Stimulated activated CD8-positive, alpha-beta memory T cell treated with anti-CD3 and anti-CD28 coated beads, Interleukin-7, amount 100 ng/mL, for 4 hours (primary cell): ENCODE measurements at places on chromosomes 13 and 19.

GRCh38 chr13:21549633-21550032 is 54.3 kb downstream of the MICU2 start:
- DNase-seq = no peak

- DNase-seq = no peak
Observed at GRCh38 chr13:29159871-29160270, 339.7 kb downstream of the MTUS2 start.

- DNase-seq = no peak
Observed at GRCh38 chr19:32890841-32891240, 21.3 kb upstream of the SLC7A9 start.

- DNase-seq = no peak
Observed at GRCh38 chr13:45602183-45603170, 13.1 kb downstream of the ERICH6B start.

DNA sequence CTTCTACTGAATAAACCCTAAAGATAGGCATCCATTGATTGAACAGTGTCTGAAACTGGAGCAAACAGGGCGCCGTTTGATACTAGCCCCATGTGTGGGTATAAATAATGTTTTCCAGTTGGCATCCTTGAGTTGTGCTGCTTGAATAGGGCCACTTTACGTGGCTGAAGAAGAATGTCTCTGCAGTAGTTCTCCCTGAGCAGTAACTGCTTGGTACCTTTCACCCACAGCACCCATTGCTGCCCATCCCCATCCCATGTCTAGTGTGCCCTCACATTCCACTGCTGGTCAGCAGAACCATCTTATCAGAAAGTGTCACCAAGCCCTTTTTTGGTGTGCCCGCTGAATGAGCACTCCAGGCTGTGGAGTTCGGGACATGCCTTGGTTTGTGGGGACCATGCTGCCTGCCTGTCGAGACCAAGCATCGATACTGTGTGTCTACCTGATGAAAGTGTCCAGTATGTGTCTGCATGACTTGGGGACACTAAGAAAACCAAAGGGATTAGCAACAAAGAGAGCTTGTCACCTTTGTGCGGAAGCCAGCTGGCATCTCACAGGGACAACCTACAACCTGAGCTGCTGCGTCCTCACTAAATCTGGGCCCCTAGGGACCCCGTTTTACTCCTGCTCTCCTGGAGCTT is 162.0 kb downstream of the TM9SF2 start:
- no peak for DNase-seq

- peak; percentile 13 for DNase-seq
Observed at GRCh38 chr19:7743425-7743841, 3.9 kb downstream of the CD209 start.

DNA sequence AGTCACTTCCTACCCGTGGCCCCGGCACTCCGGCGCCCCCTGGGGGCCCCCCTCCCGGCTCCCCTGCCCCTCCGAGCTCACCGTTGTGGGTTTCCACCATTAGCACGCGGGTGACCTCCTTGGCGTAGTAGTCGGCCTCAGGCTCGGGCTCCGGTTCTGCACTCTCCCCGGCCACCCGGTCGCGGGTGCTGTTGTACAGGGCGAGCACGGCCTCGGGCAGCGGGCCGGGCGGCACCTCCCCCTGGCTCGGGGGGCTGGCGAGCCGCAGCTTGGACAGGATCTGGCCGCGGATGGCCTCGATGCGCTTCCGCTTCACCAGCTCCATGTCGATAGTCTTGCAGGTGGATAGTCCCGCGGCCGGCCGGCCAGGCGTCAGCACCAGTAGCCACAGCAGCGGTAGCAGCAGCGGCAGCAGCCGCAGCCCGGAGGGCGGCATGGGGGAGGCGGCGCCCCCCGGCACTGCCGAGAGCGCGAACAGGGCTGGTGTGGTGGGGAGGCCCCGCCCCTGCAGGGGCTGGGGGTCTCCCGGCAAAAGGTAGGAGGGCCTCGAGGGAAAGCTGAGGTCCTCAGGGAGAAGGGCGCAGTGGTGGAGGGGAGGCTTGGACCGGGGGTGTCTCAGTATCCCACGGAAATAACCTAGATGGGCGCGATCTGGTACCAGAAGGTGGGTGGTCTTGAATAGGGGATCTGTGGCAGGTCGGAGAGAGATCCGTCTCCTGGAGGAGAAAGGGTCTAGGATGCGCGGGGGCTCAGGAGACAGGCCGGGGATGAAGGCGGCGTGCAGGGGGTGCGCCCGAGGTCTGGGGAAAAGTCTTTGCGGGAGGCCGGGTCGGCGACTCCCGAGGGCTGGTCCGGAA is 885 bp downstream of the TGFB1 start:
- peak; percentile 76 for DNase-seq

DNA sequence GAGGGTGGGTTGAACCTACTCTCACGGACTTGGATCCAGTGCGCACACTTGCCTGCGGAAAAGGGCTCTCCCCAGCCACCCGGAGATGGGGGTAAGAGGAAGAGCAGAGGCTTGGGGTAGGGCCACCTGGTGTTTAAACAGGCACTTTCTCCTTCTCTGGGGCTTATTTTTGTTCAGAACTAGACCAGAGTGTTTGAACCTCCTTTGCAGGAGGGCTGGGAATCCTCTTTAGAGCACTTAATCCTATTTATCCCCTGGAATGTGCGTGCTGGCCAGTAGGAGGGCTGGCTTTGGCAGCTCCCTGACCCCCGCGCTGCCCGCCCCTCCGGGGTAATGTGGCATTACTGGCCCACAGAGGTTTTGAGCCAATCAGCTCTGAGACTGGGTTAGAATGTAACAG is 2.0 kb downstream of the RGS9BP start:
- DNase-seq = no peak

DNA sequence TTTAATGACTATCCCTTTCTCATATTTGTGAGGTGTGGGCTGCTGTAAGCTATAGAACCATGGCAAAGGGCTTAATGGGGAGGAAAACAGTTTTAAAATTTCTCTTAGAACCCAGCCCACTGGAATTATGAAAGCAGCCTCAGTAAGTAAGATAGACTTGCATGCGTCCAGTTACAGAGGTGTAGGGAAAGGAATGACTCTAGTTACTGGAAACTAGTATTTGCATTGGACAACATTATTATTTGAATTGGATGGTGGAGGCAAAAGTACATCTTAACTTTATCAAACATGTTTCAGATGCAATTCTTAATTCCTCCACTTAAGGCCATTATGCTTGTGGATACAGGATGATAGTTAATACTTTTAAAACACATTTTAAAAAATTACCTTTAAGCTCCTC is 292.9 kb downstream of the SPRY2 start:
- DNase-seq = no peak

DNA sequence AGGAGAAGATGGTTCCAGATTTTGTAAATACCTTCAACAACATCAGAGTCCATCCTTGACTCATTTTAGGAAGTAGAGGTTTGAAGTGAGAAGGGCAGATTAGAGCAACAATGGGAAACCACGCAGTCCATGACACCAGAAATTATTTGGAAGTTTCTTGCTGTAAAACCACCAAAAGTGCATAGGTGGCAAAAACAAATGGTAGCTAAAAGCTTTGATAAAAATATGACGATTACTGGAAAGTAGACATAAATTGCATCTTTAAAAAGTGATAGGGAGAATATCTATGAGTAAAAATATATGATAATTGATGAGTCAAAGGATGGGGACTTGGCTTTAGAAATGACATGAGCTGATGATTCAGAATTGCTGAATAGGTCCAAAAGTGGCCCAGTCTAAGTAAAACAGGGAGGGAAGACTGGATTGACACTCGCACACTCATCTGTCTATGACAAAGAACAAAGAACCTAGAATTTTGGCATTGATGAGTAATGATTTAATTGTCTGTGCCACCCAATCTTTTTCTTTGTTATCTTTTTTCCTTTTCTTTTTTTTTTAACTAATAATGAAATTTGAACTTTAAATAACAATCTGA is 472.2 kb downstream of the MYO16 start:
- no peak for DNase-seq

- no peak for DNase-seq
Observed at GRCh38 chr13:50236898-50237318, 221.7 kb downstream of the KCNRG start.

DNA sequence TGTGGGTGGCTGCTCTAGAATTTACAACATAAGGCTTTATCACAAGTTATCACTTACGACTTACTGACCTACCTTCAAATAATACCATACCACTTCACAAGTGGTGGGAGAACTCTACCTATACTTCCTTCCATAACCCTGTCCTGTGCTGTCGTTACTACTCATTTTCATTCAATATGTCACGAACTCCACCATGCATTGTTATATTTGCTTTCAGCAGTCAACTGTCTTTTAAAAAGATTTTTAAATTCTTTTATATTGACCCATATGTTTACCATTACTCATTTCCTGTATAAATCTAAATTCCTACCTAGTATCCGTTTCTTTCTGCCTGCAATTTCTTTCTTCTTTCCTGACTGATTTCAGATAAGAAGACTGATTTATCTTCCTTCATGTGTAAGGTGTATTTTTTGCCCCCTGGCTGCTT is 200.0 kb downstream of the KLF12 start:
- DNase-seq = no peak

GRCh38 chr19:9782338-9782737 is 13.8 kb upstream of the ZNF846 start:
- DNase-seq = no peak

DNA sequence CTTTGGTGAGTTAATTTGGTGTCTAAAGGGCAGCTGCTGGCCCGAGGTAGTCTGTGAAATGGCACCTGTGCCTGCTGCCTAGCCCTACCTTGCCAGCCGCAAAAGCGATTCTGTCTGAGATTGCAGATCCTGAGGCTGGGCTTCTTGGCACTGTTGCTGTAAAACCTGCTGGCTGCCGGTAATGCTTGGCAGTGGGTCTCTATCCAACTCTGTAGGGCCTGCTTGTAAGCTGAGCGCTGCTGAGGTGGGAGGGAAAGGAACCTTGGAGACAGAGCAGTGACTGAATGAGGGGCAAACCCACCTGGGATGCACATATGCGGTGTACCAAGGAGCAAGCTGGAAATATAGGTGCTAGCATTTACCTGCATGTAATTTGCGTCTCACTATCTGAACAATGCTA is 11.7 kb downstream of the LCP1 start:
- no peak for DNase-seq

DNA sequence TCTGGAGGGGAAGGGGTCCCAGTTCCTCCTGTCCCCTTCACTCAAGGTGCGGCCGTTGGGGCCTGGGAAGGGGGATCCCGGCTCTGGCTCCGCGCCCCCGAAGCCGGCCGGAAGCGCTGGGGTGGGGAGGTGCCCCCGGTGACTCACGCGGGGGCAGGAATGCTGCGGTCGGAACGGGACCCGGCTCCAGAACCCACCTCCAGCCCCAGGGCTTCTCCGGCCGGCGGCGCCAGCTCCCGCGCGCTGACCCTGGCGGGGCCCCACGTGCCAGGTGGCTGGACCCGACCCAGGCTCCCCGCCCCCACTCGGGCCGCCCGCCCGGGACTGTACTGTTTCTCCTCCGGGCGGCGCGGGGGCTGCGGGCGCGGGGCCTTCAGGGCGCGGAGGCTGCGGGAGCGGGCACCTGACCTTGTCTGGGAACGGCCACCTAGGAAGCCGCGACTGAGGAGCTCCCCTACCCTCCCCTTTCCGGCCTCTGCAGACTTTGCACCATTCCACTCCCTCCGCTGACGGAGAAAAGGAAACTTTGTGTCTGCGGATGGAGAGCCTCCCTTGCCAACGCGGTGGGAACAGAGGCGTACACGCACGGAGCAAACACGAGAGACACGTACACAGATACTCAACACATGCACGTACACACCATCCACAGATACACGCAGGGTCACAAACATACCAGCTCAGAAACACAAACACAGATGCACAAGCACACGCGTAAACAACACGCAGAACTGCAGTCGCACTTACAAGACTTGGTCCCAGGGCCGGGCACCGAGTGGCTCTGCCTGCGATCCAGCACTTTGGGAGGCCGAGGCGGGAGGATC is 7.2 kb downstream of the AXL start:
- no peak for DNase-seq

DNA sequence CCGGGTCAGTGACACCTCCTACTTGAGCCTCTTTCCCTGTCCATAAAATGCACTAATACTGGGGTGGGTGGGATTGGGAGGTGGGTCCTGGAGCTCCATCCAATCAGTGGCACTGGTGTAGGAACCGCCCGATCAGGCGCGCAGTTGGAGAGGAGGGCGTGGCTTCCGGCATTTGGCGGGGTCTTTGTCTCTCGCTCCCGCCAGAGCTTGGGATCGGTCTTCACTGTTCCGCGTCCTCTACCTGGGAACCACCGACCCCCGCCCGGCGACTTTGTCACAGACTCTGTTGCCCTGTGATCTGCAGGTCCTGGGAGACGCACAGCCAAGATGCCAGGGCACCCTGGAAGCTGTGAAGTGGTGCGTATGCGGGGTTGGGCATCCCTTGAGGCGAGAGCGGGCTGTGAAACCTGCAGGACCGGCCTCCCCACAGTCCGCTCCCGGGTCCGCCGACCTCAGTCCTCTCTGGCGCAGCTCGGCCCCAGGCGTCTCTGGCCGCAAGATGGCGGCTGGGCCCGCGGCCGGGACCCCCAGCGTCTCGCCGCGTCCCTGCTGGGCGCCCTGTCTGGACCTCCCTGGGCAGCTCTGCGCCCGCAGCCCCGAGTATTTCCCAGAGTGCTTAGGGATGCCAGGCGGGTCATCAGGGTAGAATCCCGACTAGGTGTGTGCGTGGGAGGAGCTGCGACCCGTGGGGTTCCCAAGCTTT is 41.6 kb upstream of the ZNF730 start:
- no peak for DNase-seq

- DNase-seq = no peak
Observed at GRCh38 chr13:35765366-35765765, 288.9 kb upstream of the MAB21L1 start.

DNA sequence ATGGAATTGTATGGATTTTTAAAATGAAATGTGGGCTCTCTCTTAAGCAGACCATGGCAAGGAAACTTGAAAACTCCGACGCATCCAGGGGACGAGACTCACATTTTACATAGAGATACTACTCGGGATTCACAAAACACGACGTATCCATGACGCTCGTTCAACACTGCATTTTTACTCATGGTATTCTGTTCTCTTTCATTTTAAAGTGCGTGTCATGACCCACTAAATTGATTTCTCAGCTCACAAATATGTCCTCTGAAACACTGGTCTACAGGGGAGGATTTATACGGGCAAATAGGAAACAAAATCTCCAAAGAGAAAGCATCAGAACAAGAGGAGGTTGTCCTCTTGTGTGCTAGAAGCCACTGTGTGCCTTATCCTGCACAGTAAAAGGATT is 523.5 kb downstream of the MYO16 start:
- DNase-seq = no peak

- no peak for DNase-seq
Observed at GRCh38 chr13:88257706-88258105, 586.5 kb downstream of the SLITRK5 start.

- DNase-seq = no peak
Observed at GRCh38 chr13:95267662-95268342, 33.4 kb downstream of the ABCC4 start.

DNA sequence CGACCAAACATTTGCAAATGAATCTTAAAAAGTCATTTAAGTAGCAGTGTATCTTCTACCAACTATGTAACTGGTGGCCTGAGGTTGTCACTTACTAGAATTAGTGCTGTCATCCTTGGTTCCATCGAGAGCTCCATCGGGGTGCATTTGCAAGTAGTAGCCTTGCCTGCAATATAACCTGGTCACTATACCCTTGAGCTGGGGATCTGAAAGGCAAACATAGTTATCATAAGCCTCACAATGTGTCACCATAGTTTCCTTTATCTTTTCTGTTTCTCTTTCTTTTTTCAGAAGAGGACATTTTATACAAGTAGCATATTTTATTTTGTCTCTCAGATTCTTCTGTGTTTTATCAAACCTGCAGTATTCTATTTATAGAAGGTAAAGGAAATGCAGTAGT is 422.6 kb downstream of the ITGBL1 start:
- no peak for DNase-seq
